ENCODE measurements at places on chromosomes 6 and 20. TPM values are rescaled to one million over a fixed set of nuclear protein-coding genes. Genes with fewer than 3 reads are reported as not detected.

DNA sequence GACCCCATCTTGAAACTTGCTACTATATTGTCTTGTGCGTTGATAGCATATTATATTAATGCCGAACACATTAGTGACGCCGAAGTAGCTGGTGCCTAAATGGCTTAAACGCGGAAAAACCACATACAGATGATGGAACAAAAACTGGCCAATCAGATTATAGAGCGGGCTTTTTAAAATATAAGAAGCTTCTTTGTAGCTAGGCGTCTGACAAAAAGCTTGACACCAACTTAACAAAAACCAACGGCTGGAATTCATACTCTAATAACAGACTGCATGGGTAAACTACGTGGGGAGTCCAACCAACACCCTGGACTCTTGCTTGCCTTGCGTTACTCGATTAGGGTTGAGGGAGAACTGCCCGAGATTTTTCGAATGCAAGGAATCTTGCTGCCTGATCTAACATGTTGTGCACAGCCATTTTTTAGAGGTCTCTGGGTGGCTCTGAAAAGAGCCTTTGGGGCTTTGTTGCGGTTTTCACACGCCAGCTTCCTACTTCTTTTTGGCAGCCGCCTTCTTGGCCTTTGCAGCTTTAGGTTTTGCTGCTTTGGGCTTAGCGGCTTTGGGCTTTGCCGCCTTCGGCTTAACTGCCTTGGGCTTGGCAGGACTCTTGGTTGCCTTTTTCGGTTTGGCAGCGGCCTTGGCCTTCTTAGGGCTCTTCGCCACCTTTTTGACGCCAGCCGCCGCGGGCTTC, 45.7 kb downstream of the OR2B2 start:
- DNase-seq: no peak

- DNase-seq: no peak
Measured at GRCh38 chr6:166433096-166433495, 50.4 kb upstream of the MPC1 start.

The TRIM40 gene
- total RNA-seq: not detected

The MMP24OS gene
- 103 TPM for total RNA-seq

The CLVS2 gene
- 0.18 TPM for total RNA-seq

GRCh38 chr6:37819802-37820717, 533 bp downstream of the ZFAND3 start:
- DNase-seq: peak; percentile 70

GRCh38 chr20:61161726-61162390, 90.2 kb upstream of the CDH4 start:
- DNase-seq: no peak

- DNase-seq: no peak
Measured at GRCh38 chr6:168703990-168704389, 263.0 kb downstream of the SMOC2 start.

All from ureter (tissue), 1 donor.